ENCODE measurements at places on chromosomes 7 and 10.
A peak's percentile ranks its signal among the peaks of the same experiment; 100 is the strongest.

DNA sequence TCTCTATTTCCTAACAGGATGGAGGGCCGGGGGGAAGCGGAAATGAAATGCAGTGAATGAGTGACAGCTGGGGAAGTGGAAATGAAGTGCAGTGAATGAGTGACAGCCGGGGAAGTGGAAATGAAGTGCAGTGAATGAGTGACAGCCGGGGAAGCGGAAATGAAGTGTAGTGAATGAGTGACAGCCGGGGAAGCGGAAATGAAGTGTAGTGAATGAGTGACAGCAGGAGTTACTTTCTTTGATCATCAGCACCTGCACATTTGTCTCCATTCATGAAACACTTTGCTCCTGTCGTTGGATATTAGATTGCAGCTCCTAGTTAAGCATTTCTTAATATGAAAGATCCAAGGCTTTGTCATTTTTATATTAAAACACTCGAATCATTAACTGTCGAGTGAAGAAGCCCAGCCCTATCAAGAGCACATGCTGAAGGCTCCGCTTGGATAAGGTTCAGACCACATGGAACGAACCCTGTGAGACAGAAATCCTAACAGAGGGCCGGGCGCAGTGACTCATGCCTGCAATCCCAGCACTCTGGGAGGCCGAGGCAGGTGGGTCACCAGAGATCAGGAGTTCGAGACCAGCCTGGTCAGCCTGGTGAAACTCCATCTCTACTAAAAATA lies 406.0 kb upstream of the ADARB2 start:
- DNase-seq: no peak

- no peak for DNase-seq
These were observed 9.8 kb upstream of the MAFK start for GRCh38 chr7:1520539-1521234.

DNA sequence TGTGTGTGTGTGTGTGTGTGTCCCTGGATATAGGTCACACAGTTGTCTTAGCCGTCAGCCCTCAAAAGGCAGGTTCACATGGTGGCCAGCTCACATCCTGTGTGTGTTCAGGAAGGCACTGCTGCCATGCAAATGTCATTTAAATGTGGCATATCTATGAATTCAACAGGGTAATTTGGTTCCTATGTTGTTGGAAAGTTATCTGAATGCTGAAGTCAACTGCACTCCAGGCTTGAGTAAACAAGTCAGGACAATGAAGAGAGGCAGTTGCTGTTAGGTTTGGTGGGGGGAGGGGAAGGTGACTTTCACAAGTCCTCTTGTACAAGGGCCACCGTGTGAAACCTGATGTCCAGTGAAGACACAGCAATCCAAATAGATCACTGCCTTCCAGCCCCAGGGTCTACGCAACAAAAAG lies 61.1 kb downstream of the PTPRE start:
- no peak for DNase-seq

DNA sequence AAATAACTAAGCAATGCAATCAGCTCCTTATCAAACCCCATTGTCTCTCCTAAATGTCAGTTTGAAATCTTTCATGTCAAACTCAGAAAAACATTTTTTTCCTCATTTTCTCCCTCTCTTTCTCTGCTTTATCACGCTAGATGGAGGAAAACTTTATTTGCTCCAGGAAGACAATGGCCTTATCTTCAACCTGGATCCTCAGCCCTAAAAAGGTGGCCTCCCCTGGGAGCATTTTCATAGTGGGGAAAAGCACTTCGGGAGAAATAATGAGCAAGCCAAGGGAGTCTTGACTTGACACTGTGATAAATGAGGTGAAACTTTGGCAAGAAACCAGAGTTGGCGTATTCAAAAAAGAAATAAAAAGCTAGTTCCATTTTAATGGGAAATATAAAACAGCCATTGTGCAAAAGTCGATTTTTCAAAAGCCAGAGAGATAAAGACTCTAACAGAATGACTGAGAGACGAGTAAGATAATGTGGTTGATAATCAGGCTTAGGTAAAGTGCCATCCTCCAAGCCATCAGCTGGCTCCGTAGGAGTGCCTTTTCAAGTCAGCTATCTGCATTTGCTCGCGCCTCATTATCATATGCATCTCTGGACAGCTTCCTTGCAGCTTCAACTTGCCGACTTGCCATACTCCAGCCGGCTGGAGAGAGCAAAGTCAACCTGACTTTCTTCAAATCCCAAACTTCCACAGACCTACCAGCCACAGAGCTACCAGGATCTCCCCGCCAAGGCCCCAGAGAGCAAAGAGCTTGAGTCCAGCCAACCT lies 19.9 kb downstream of the HABP2 start:
- no peak for DNase-seq

GRCh38 chr10:7492660-7493046 lies 81.8 kb upstream of the SFMBT2 start:
- no peak for DNase-seq

- no peak for DNase-seq
These were observed 155.7 kb upstream of the TMEM229A start for GRCh38 chr7:124188576-124188975.

DNA sequence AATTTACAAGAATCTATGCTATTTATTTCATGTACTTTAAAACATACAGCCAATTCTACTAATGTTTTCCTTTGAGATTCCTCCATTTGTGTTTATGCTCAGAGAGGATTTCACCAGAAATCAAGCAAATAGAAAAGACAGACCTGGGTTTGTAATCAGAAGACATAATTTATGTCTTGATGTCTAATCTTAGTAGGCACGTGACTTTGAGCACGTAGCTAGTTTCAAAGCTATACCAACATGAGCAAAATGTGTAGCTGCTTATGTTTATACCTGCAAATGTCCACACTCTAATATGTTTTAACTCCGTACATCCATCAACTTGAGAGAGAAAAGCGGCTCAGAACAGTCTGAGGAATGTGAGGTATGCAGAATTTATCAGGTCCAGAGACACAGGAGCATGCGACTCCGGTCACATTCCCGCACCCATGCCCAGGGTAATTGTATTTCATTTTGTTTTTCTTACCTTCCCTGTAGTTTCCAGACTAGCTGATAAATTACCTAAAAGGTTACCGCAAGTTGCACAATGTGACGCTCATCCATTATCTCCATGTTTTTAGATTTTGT lies 40.0 kb downstream of the SVOPL start:
- no peak for DNase-seq

- DNase-seq: peak; percentile 99
These were observed at the start of the genes PEX1 and RBM48 for GRCh38 chr7:92528188-92528957. Gene PEX1 (minus strand): TSS chr7:92528520. CDS start chr7:92528435, 85 bp downstream. Gene RBM48 (plus strand): TSS chr7:92528795. CDS start chr7:92528814, 19 bp downstream.

DNA sequence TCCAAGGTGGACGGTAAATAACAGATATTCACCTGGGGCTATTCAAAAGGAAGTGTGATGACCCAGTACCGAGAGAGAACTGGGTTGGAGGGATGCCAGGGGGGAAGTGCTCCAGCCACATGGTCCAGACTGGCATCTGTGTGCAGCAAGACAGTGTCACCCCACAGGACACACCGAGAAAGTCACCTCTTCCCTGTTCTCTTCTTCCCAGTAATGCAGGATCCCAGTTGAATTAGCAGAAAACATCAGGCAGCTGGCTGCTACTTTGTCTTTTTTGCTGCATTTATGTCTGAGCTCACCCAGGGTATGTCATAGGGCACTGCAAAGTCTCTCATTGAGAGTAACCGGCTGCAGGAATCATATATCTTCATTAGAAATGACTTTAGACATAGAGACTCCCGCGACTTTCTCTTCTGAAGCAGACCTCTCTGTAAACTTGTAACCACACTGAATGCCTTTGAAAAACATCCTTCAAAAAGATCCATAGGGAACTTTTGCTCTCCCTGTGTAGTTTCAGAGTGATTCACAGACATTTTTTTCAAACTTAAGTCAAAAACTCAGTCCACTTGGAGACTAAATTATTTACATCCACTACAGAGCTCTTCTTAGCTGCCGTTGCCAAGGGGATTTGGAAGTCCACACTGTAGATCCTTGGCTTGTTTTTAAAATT lies 609.0 kb upstream of the DPP6 start:
- DNase-seq: no peak

- DNase-seq: no peak
These were observed 240.7 kb downstream of the TFEC start for GRCh38 chr7:115789901-115790300.

GRCh38 chr7:131401194-131401593 lies 73.5 kb downstream of the MKLN1 start:
- no peak for DNase-seq

DNA sequence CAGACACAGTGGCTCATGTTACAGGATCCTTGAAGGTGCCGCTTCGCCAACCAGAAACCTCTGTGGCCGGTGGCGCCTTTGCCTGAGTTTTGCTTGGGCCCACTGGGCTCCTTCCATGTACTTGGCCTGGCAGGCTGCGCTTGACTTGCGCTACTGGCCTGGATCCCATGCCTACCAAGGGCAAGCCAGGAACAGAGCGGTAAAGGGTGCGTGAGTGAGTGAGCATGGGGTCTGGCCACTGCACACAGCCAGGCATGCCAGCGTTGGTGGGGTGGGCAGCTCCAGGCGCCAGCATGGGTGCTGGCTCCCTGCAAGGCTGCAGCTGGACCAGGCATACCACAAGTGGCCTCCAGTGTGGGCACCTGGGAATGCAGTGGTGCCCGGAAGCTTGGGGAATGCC lies 16.3 kb upstream of the TSPAN15 start:
- DNase-seq: no peak

DNA sequence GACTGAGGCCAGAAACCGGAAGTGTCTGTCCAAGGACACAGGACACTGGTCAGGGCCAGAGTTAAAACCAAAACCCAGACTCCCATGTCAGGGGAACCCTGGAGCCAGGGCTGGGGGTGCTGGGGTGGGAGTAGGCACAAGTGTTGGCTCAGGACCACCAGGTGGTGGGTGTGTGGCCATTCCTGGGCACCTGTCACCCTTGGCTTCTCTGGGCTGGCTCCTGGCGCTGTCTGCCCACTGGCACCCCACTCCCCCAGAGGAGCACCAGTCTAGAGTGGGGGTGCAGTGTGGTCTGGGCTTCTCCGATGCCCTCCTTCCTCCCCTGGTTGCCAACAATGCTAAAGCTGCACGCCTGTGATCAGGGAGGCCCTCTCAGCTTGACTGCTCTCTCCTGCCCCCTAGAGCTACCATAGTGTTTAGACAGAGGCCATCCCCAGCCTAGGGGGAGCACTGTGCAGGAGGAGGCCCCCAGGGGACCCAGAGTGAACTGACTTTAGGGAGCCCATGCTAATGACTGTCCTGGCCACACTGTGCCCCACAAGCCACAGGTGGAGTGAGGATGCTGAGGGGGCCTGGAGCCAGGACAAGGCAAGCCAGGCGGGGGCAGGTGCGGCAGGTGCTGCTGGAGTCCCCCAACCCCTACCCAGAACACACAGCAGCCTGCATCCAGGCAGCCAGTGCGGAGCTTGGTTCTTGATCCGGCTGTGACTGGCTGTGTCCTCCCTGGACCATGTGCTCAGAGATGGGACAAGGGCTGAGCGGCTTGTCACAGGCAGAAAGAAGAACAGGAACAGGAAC lies 11.0 kb downstream of the RASGEF1A start:
- peak; percentile 36 for DNase-seq

DNA sequence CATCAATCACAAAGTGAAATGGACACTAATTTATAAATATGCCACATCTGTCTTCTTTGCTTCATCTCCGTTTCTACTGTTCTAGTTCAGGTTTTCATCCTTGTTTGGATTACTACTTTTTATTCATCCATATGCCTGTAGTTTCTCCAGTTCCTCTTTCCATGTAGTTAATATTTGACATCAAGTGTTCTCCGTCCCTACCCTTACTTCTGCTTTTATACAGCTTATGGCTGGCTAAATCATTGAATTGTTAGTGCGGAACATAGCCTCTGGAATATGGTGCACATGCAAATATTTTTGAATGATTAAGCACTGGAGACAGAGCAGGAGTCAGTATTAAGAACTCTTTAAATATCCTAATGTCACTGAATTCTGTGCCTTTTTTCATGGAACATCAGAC lies 230.0 kb upstream of the PPP1R3A start:
- DNase-seq: no peak

GRCh38 chr7:107978815-107979408 lies 24.0 kb downstream of the LAMB1 start:
- no peak for DNase-seq

- no peak for DNase-seq
These were observed 60.6 kb upstream of the AKR1E2 start for GRCh38 chr10:4765428-4765827.
